IPS DF 6.9 (cell line): ENCODE measurements at places on chromosomes 5 and 9.

DNA sequence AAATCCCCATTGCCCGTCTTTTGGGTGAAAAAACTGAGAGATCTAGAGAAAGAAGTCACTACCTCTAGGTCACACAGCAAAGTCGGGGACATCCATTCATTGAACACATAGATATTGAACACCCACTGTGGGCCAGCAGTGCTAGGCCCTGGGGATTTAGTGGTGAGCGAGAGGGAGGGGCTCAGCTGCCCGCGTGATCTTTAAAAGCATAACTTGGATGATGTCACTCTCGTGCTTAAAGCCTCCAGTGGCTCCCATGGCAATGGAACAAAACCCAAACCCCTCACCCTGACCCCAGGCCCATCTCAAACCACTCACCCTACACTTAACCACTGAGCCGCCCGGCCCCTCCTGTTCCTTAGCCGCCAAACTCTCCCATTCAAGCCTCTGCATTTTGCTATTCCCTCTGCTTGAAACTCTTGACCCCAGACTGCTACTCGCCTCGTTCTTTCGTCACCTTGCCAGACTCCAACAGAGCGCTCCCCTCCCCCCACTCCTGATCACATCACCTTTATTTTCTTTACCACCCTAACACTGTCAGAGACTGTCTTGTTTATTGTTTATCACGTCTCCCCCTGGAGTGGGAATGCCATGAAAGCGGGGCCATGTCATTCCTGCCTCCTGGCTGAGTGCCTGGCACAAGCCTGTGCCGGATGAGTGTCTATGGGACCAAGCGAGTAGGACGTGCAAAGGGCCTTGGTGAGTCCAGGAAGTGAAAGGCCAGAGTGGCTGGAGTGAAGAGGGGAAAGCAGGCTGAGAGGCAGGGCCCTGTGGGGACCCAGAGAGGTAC lies 710 bp upstream of the PIP5KL1 start:
- no peak for DNase-seq

DNA sequence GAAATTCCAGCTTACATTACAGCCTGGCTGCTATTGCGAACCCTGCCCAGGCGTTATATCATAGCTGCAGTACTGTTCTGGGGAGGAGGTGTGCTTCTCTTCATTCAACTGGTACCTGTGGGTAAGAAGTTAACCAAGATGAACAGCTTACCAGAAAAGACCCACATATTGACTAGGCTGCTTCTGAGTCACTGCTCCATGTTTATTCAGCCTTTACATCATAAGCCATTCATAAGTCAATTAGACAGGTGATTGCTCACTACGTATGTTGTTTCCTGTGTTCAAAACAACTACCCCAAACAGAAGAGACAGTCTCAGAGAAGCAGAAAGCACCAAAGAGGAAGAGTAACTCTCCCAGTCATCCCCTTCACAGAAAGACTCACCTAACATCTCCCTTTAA lies 34.7 kb upstream of the SLC22A5 start:
- no peak for DNase-seq

GRCh38 chr9:75666856-75667554 lies 223.5 kb upstream of the PCSK5 start:
- no peak for DNase-seq

- DNase-seq = no peak
These were observed 51.1 kb downstream of the NSUN2 start for GRCh38 chr5:6581559-6582426.

DNA sequence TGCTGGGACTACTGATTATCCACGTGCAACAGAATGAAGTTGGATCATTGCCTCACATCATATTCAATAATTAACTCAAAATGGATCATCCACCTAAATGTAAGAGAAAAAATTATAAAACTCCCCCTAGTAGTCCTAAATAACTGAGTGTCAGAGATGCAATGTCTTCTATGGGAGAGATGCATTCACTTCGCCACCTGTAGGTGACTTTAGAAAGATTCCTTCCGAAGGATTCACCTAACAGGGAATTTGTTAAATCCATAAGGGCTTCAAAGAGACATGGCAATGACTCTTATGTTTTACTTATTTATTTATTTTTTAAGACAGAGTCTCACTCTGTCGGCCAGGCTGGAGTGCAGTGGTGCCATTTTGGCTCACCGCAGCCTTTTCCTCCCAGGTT lies 526.0 kb downstream of the MTRR start:
- no peak for DNase-seq

GRCh38 chr5:37665272-37665671 lies 174.6 kb downstream of the GDNF start:
- DNase-seq = no peak

DNA sequence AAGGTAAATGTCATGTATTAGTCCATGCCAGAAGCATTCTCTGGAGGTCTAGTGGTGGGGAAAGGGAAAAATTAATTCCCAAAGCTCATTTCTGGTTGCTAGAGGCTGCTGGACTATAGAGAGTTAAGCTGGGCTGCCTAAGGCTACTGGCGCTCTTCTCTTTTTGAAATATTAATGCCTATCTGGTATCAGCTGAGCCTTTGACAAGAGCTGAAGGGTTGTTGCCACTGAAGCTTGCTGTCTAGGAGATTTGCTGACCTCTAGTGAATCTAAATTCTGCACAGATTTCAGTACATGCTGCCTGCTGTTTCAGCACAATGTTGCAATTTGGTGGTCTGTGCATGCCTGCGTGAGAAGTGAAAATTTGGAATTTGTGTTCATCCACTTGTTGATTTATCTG lies 29.1 kb upstream of the PLCXD3 start:
- DNase-seq = no peak

DNA sequence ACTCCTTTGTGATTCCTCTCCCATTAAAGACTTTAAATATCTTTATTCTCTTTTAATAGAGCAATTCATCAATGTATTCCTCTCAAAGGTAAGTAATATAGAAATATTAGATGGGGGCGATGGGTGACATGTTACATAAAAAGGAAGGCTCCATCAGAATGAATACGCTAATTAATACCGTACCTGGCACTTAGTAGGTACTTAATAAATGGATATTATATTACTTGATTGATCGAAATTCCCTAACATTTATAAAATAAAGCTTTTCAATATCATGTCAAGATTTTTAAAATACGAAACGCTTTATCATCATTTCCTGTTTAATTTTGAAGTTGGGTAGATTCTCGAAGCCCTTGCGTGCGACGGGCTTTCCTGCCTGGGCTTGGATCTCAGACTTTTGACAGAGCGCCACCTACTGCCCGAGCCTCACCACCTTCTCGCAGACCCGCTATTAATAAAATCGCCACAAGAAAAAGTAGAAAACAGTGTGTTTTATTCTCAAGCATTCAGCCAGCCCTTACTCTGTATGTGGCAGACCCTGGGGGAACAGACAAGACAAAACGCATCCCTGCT lies 99.4 kb downstream of the C5orf15 start:
- DNase-seq = peak; percentile 63

- DNase-seq = no peak
These were observed 314.3 kb downstream of the EBF1 start for GRCh38 chr5:158785397-158785796.

DNA sequence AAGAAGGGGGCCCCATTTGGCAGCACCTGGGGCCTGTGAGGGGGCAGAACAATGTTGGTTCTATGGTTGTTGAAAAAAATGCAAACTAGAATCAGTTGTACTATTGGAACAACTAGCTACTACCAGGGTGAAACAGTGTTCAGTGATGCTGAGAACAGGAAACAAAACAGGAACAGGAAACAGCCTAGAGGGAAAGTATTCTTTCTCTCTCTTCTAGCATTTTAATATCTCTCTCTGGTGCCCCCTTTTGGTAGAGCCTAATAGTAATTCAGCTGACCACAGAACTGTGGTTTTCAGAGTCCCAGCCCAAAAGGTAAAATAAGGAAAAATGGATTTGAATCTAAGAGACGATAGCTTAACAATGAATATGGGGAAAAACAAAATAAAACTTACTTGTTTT lies 138.0 kb upstream of the KCNN2 start:
- peak; percentile 29 for DNase-seq

- no peak for DNase-seq
These were observed 339.1 kb upstream of the CCNH start for GRCh38 chr5:87751824-87752223.
